Suprapubic skin (tissue), 4 donors: ENCODE measurements at places on chromosomes 7 and 10.

DNA sequence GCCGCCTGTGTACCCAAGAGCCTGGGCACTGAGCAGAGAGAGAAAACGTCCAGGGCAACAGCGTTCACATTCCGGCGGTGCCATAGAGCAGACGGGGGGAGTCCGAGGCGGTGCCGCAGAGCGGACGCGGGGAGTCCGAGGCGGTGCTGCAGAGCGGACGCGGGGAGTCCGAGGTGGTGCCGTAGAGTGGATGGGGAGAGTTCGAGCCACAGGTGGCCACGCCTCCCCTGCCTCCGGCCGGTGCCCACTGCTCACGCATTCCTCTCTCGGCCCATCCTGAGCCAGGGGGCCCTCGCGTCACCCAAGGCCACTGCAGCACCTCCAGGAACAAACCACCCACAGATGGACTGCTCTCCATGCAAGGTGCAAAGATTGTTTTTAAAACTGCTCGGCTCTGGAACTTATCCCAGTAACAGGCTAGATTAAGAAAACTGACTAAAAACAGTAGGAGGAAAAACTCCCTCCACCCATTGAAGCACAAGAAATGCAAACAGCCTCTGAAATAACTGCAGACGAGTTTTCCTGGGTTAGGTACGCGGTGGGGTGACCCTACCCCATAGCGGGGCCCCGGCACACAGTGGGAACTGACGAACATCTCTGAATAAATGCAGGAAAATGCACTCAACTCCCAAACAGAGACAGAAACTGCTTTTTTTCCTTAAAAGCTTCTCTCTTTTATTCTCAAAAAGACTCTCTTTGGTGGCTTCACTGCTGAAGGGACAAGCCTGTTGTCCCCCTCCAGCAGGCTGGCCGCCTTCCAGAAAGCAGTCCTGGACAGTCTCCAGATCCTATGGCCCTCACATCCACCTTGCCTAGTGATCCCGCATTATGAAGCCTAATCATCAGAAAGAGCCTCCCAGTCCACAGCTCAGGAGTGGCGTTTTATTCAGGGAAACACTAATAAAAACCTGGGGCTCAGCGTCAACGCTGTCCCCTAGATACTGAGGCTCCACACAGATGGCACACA is 55.9 kb downstream of the DIP2C start:
- peak; percentile 68 for DNase-seq

GRCh38 chr7:94228223-94228622 is 166.5 kb upstream of the COL1A2 start:
- no peak for DNase-seq

DNA sequence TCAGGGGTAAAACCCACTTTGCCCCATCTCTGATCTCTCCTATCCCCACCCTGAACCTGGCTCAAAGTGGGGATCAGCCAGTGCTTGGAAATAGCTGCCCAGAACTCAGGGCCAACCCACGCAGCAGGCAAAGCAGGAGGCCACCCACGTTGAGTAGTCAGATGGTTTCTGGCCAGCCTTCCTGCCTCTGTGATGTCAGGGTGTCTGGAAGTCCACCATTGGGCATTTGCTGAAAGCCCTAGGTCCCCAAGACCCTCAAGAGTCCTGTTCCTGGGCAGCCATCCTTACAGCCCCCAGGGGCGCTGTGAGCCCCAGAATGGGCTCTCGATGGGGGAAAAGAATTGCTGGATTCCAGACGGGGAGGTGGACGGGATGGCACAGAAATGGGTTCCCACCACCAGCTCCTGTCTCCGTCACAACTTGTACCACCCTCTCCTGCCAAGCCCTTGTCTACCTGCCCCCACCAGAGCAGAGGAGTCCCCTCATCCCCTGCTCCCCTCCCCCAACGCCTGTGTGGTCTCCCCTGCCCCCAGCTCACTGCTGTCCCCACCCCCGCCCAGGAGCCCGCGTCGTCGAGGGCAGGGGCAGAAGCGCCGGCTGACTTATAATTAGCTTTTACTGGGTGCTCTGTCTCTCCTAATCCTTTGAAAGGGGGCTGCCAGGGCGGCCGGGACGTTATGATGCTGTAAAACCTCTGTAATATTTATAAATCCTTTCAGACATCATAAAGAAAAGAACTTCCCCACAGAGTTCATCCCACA is 3.9 kb downstream of the MYL10 start:
- no peak for DNase-seq

GRCh38 chr10:116521424-116522290 is 24.1 kb upstream of the PNLIP start:
- no peak for DNase-seq

GRCh38 chr10:107618504-107618994 is 454.0 kb upstream of the SORCS1 start:
- DNase-seq: no peak

- DNase-seq: no peak
Observed at GRCh38 chr7:30437823-30438574, 40.6 kb downstream of the NOD1 start.

- DNase-seq: no peak
Observed at GRCh38 chr10:113036619-113037018, 86.6 kb downstream of the TCF7L2 start.
